ENCODE measurements at places on chromosomes 6 and 20.

GRCh38 chr6:131747821-131748353 lies 37.1 kb upstream of the CTAGE9 start:
- no peak for DNase-seq

DNA sequence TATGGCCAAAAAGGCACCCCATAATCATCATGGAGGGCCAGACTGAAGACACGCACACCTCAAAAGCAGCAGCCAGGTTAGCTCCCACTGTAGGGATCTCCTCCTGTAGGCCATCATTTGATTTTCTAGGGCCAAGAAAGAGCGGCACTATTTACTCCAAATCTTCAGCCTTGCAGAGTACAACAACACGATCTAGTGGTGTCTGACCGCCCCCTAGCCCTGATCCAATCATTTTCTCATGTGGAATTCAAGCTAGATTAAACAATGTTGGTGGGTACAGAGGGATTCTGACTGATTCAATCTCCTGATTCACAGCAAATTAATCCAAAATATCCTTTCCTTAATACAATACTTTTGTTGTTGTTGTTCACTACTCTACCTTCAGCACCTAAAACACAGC lies 12.5 kb downstream of the GNAS-AS1 start:
- no peak for DNase-seq

DNA sequence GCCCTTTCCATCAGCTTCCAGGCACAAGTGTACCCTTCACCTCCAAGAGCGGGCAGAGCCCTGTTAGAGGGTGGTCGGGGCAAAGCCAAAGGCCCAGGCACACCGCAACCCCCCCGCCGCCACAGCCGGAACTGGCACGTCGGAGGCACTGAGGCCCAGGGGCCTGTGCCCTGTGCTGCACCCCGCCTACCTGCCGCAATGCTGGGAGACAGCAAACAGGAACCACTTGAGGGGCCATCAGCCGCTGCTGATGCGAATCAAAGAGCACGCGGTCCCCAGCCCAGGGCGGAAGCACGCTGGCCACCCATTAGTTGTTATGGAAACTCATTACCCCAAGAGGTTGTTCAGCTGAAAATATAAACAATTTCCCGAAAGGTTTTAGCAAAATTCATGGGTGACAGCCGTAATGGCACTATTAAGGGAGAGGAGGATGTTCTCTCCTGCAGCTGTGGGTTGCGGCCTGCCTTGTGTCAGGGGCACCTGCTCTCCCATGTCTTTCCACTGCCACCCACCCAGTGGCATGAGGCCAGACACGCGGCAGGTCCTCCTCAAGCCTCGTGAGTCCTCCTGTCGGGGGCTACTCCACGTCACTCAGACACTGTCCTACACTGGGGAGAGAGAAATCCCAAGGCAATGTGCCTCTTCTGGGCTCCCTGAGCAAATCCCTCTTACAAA lies 65.3 kb downstream of the EDN3 start:
- DNase-seq = no peak

GRCh38 chr6:162711376-162711775 lies 16.2 kb downstream of the PRKN start:
- no peak for DNase-seq

DNA sequence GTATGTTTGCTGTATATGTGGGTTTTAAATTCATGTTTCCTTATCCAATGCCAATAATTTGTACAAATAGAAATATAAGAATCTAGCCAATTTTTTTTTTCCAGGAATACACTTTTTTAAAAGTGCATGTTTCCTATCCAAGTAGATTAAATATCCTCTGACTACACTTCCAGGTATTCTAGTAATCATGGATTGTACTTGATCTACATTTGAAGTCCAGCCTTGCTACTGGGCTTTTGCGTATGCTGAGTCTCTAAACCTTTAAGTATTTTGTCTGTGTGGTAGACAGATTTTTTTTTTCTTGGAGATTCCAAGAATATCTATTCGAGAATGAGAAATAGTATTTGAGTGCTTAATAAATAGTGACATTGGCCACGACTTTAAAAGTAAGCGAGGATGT lies 188.3 kb downstream of the SASH1 start:
- no peak for DNase-seq

- no peak for DNase-seq
Measured at GRCh38 chr6:90444160-90444714, 142.6 kb downstream of the MAP3K7 start.

DNA sequence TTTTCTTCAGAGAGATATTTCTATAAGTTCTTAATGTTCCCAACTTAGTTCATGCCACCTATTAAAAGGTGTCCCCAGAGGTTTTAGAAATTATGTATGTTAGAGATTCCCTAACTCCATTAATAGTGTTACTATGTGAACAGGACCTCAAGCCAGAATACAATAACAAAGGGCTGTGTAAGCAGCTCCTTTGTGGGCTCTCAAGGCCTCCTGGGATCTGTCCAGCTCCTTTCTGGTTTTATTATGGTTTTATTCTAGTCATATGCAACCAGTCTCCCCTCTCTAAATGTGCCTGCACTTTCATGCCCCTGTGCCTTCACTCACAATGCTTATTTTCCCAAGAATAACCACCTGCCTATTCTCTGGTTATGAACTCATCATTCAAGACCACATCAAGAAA lies 22.7 kb downstream of the NRSN1 start:
- no peak for DNase-seq

DNA sequence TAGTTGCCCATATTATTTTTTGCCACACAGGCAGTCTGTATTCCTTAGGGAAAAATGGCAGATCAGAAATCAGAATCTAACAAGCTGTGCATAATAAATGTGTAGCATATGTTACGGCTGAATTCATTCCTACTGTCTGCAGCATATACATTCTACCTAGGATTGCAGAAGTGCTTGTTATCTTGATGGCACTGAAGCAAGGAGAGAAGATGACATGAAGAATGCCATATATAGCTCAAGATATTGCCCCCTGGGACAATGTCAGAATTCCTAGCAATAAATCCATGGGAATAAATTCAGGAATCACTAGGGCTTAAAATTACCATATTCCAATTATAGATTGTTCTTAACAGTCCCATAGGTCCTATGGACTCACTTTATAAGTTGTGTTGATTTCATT lies 293.0 kb upstream of the CNR1 start:
- no peak for DNase-seq

DNA sequence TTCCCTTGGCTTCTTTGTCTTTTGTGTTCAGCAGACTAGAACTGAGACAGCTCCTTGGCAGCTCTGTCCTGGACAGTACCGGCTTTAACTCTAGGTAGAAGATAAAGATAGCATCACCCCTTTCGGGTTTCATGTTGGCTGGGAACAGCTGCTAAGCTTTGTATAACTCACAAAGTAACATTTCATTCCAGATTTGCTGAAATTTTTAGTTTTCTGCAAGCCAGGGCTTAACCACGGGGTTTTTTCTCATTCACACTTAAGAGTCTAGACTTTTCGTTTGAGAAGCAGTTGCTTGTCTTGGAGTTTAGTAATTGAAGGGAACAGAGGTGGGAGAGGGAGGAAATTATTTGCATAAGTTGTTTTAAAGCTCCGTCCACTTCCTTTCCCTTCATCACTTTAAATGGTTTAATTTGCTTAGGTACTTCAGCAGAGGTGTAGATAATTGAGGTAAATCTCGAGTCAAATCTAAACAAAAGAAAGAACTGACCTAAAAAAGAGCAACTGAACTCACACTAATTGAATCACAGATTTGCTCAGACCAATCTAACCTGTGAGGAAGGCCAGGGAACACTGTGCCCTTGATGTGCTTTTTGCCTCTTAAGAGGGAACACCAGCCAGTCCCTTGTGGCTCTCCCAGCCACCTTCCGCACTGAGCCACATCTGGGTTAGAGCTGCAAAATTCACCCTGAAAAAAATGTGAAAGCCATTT lies 48.3 kb downstream of the RREB1 start:
- no peak for DNase-seq

DNA sequence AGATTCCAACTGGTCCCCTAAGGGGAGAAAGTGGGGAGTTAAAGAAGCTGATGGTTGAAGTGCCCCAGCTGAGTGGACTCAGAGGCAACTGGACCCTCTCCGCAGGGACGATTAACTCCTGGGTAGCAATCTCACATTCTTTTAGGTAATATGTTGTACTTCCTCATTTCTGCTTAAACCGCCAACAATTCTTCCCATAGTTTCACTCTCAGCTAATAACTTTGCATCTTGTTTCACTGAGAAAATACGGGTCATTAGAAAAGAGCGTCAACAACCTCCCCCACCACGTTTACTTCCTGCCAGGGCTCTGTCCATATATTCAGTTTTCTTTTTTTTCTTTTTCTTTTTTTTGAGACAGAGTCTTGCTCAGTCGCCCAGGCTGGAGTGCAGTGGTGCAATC lies 39.5 kb upstream of the CHD6 start:
- DNase-seq = no peak

GRCh38 chr6:157030755-157031154 lies 253.6 kb downstream of the ARID1B start:
- DNase-seq = no peak

DNA sequence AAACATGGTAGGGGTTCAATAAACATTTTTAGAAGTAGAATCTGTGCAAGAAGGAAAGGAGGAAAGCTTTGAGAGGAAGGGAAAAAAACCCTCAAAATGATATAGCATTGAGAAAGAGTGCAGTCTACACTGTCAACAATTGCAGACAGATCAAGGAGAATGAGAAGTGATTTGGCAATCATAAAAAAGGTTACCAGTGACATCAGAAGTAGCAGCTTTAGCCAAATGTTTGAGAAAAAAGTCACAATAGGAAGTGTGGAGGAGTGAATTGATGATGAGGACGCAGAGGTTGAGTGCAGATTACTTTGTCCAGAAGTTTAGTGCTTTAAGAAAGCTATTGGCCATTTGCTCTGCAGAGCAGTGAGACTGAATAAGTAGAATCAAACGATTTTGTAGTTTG lies 155.0 kb downstream of the GJA1 start:
- no peak for DNase-seq

DNA sequence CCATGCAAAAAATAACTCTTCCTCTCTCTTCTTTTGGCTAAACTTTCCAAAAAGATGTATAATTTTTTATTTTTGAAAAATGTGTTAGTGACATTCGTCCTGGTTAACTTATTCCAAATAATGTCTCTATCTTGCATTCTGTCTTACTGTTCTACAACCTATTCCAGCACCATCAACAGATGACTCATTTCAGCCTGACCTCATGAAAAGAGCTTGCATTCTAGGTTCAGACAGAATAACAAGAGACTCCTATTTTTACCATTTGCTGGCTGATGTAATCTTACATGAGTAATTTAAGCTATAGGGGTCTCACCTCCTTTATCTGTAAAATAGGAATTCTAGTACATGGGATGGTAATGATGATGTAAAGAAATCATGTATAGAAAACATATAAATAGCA lies 109.0 kb downstream of the FUT9 start:
- DNase-seq = no peak

DNA sequence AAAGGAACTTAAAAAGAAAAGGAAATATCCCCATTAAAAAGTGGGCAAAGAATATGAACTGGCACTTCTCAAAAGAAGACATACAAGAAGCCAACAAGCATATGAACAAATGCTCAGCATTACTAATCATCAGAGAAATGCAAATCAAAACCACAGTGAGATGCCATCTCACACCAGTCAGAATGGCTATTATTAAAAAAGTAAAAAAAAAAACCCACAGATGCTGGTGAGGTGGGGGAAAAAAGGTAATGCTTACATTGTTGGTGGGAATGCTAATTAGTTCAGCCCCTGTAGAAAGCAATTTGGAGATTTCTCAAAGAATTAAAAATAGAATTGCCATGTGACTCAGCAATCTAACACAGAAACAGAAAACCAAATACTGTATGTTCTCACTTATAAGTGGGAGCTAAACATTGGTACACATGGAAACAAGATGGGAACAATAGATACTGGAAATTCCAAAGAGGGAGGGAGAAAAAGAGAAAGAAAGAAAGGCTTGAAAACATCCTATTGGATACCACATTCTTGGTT lies 437.1 kb downstream of the GRIK2 start:
- no peak for DNase-seq

DNA sequence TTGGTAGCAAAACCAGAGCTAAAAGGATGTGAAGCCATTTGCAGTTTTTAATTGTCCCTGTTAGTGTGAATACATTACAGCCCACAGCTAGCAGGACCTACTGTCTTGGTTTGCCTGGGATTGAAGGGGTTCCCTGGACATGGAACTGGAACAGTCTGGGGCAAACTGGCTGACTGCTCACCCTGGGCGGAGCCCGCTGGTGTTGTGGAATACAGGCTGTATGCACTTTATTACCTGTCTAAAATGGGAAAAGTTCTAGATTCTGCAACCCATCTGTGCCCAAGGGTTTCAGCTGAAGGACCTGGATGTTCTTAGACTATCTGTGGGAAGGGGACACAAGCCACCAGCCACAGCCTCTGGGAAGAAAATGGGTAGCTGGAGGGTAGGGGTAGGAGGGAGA lies 12.2 kb upstream of the CDKN1A start:
- no peak for DNase-seq

GRCh38 chr6:113352029-113352801 lies 504.9 kb upstream of the MARCKS start:
- no peak for DNase-seq

- DNase-seq = no peak
Measured at GRCh38 chr20:51446230-51446629, 96.3 kb downstream of the NFATC2 start.

- DNase-seq = no peak
Measured at GRCh38 chr20:53872561-53873229, 197.7 kb downstream of the BCAS1 start.

GRCh38 chr6:11450037-11450436 lies 87.5 kb upstream of the TMEM170B start:
- DNase-seq = no peak

DNA sequence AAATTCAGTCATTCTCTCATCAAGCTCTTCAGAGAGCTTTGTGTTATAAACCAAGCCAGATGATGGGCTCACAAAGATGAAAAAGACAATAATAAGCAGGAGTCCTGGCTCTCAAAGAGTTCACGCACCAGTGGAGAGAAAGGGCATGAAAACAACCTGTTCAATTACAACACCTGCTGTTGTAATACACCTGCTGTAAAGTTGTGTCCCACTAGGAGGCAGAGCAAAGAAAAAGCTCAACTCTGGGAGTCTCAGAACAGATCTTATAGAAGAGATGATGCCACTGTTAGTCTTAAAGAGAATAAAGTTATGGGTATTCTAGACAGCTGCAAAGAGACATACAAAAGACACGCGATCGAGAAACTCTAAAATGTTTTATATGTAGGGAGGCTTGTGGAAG lies 100.6 kb downstream of the DCDC2 start:
- DNase-seq = no peak

DNA sequence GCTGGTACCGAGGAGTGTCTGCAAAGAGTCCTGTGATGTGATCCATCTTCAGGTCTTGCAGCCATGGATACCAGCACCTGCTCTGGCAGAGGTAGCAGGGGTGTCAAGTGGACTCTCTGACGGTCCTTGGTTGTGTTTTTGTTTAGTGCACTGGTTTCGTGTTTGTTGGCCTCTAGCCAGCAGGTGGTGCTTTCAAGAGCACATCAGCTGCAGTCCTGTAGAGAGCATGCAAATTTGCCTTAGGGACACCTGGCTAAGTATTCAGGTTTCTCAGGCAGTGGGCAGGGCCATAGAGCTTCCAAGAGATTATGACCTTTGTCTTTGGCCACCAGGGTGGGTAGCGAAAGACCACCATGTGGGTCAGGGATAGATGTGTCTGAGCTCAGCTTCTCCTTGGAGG lies 14.5 kb upstream of the RGS17 start:
- DNase-seq = no peak

GRCh38 chr6:45922728-45923351 lies 92.8 kb downstream of the CLIC5 start:
- peak; percentile 76 for DNase-seq
